Effector memory CD4-positive, alpha-beta T cell (primary cell): ENCODE measurements at places on chromosomes 3 and 15.

DNA sequence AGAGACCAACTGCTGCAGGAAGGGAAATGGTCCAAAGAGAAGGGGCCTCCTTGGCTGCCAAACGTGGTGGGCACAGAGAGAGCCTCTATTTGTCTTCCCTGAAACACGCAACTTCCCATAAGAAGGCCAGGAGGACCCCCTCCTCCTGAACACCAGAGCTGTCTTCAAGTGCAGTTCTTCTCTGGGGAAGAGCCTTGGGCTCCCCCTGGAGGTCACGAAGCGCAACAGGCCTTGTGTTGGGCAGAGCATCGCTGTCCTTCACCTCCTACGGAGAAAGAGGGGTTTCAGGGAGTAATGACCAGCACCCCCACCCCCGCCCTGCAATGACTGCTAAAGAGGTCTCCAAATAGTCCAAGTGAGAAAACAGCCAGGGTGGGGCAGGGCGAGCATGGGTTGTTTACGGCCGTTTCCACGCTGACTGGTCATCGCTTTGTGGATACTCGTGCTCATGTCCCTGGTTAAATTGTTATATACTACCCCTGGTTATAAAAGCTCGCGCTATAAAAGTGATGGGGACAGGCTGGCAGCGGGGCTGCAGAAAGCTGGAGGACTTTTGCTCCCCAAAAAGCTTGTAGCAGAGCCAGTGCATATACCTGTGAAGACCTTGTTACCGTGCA, 397.5 kb upstream of the ATP10A start:
- no peak for DNase-seq

GRCh38 chr3:182925330-182925943, 54.9 kb downstream of the DCUN1D1 start:
- no peak for DNase-seq

DNA sequence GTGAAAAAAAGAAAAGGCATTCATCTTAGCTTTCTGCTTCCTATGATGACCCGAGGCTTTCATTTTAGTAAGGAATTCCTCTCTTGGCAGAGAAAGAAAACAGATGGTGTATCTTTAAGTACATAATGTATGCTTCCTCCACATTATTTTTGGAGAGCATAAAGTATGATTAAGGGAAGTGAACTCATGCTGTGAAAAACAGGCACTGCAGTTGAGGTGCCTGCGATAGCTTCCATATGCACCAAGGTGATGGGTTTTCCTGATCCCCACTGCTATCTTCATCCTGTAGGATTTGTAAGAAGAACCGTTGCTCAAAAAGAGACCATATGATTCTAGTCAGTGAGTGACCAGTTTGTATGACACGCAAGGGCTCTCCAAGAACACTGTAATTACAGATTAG, 411.5 kb upstream of the MCTP2 start:
- no peak for DNase-seq

DNA sequence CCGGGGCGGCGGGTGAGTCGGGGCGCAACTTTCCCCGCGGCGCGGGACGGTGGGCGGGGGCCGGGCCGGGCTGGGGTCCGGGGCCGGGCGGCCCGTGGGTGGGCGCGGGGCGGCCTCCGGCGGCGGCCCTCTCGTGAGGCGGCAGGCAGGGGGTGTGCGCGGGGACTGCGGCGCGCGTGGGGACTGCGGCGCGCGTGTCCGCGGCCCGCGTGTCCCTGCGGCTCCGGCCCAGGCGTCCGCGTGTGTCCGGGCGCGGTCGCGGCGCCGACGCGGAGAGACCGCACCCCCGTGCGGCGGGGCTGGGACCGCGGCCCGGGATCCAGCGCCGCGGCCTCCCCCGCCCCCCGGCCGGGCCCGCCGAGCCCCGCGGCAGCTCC, 349 bp downstream of the PLXNA1 start:
- DNase-seq, result no peak

DNA sequence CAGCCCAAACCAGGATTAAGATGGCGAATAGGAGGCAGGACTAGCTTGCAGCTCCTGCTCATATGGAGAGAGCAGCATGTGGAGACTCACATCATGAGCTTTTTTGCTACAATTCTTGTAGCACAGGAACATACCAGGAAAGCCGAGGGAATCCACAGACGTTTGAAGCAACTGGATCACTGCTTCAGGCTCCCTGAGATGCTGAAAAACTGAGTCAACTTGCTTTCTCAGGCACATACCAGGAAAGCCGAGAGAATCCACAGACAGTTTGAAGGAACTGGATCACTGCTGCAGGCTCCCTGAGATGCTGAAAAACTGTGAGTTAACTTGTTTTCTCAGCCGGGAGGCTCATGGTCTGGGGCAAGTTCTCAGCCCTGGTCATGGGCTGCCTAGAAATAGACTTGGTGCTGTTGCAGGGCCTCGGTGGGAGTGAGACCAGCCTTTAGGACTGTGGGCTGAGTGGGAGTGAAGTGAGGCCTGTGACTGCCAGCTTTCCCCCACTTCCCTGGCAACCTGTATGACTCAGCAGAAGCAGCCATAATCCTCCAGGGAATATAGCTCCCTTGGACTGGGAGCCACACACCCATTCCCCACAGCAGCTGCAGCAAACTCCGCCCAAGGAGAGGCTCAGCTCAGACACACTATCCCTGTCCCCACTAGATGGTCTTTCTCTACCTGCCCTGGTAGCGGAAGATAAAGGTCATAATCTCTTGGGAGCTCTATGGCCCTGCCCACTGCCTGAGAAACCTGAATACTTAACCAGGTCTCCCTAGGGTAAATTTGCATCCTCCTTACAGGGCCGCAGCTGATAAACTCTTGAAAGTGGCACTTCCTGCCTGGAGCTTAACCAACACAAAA, 51.9 kb upstream of the PFN2 start:
- no peak for DNase-seq
